Stimulated activated CD4-positive, alpha-beta T cell treated with anti-CD3 and anti-CD28 coated beads, Interleukin-1b, Interleukin-23, amount 100 ng/mL, for 48 hours (primary cell): ENCODE measurements at places on chromosomes 2 and 18.
A peak's percentile ranks its signal among the peaks of the same experiment; 100 is the strongest.

- DNase-seq = no peak
Observed at GRCh38 chr2:172280571-172281361, 146.6 kb upstream of the ITGA6 start.

GRCh38 chr2:185035906-185036305 lies 437.6 kb downstream of the ZNF804A start:
- DNase-seq = no peak

- DNase-seq = no peak
Observed at GRCh38 chr2:72082021-72082601, 65.6 kb downstream of the CYP26B1 start.

- no peak for DNase-seq
Observed at GRCh38 chr2:180413336-180413735, 406.2 kb upstream of the CWC22 start.

DNA sequence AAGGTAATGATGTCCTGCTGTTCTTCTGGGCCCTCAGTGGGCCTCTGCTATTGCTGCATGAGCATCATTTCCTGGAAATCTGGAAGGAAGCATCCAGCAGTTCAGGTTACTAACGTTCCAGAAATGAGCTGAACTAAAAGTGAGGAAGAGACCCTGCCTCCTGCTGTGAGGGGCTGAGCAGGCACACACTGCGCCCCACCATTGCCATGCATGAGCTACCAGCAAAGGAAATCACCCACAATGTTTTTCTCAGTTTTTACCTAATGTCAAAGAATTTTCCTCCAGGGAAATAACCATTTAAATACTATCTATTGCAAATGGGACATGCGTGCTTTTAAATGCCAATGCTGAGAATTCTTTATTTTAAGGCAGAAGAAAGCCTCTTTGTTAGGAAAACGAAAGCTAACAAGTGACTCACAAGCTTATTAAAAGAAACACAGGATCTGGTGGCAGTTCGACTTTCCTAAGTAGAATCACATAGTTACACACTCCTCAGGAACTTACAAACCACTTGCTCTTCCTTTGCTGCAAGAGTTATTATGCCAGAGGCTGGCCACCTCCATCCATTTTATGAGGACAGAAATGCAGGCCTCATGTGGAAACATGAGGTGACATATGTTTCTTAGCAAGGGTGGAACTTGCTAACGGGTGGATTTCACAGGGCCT lies 152.6 kb upstream of the TTC39C start:
- no peak for DNase-seq

- peak; percentile 89 for DNase-seq
Observed at GRCh38 chr2:190718652-190719526, 70.0 kb downstream of the NAB1 start.

DNA sequence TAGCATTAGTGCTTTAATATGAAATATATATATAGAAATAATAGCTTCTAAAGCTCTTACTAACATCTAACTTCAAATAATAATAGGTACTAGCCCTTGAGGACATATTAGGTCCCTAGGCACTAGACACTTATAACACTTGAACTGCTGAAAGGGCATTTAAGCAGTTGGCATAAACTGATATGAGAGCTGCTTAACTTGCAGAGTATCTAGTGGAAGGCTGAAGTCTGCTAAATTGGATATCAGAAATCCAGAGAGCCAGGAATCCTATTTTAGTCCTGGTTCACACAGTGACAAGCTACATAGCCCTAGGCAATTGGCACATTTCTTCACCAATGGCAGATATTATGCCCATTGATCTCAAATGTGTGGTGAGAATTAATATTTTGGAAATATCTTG lies 326.9 kb upstream of the UBE2E3 start:
- no peak for DNase-seq

- DNase-seq = no peak
Observed at GRCh38 chr2:128420131-128420530, 101.5 kb upstream of the HS6ST1 start.

DNA sequence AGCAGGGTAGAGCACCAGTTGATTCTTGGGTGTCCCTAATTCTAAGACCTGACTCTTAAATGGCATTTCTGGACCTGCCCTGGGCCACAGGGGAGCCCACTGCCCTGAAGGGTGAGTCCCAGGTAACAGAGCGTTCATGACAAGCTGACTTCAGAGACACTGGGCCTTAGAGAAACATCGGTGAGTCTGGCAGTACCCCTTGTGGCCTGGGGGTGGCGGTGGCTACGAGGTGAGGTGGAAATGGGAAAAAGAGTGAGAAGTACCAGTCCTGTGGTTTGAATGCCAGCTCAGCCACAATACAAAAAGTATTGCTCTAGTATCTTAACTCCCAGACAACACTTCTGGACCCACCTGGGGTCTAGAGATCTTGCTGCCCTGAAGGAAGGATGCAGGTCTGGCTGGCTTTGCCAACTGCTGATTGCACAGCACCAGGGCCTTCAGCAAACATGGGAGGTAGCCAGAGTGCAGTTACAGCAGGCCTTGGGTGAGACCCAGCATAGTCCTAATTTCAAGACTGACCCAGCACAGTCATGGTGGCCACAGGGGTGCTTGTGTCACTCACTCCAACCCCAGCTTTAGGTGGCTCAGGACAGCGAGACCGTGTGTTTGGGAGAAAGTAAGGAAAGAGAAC lies 44.5 kb downstream of the USP34 start:
- peak; percentile 77 for DNase-seq

GRCh38 chr2:168188002-168188401 lies 59.4 kb downstream of the STK39 start:
- no peak for DNase-seq

DNA sequence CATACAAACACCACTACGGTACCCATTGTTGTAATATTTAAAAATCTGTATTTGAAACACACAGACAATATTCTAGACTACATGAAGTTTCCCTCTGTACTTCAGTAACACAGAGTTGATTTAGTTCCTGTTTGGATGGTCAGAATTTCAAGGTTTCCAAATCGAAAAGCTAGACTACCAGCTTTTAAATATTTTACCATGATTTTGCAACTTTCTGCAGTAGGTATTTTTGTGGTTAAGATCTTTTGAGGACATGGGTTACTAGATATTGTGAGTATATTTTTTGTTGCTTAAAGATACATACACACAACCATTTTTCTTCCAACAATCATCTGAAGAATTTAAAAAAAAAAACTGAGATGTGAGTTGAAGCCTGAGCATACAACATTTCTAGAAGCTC lies 10.9 kb downstream of the SERPINB5 start:
- no peak for DNase-seq

GRCh38 chr2:27245116-27245515 lies 17.7 kb downstream of the SLC30A3 start:
- DNase-seq = no peak
